ENCODE measurements at places on chromosomes 11 and 22. TPM values are rescaled to one million over a fixed set of nuclear protein-coding genes. Genes with fewer than 3 reads are reported as not detected.

DNA sequence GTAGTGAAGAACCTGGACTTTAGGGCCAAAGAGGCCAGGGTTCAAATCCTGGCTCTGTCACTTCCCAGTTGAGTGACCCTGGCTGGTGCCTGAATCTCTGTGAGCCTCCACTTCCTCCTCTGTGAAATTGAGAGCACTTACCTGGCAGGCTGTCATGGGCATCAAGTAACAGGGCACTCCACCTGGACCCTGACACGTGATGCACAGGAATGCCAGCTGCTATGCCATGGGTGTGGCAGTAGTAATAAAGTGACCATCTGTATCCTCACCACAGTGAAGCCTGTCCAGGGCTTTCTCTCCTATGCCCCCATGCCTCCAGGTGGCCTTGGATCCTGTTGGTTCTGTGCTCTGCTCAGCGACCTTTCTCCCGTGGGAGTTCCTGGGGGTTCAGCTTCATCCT is 29.8 kb upstream of the PPP6R3 start:
- H3K36me3 ChIP-seq: no peaks in the 10 kb centered on the region
- H3K4me1 ChIP-seq: no peaks in the 10 kb centered on the region
- H3K27me3 ChIP-seq: no peaks in the 10 kb centered on the region
- H3K27ac ChIP-seq: no peak overlapping the region
- DNase-seq: no peak

GRCh38 chr22:38291201-38291777 is 18.5 kb upstream of the TMEM184B start:
- H3K4me1 ChIP-seq: no peaks in the 10 kb centered on the region
- H3K27ac ChIP-seq: no peak overlapping the region
- H3K27me3 ChIP-seq: no peaks in the 10 kb centered on the region
- DNase-seq: no peak
- no peak overlapping the region for H3K4me3 ChIP-seq

DNA sequence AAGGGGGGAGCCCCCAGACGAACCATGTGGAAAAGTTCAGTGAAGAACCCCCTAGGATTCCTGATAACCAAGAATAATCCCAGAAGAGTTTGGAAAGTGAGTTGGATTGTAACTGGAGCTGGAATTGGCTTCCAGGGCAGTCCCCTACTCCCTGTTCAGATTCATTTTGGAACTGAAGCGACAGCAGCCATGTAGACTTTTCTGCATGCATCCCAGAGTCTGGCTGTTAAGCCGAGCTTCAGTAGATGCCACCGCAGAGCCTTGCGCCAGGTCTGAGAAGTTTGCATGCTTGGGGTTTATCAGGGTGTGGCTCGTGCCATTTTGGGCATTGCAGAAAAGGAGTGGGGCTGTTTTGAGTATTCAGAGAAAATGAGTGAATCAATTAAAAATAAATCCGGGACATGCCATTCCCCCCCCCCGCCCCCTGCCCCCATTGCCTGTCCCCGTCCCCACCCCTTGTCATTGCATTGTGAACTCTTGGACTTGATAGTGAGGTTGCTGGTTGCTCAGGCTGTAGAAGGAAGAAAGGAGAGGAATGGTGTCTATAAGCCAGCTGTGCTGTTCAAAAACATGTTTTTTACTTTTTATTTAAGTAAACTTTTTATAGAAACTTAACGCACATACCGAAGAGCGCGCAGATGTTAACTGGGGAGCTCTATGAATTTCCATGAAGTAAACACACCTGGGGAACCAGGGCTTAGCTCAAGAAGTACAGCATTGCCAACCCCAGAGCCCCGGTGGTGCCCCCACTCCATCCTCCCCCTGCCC is 71.2 kb downstream of the LDLRAD3 start:
- no peaks in the 10 kb centered on the region for H3K27me3 ChIP-seq
- no peaks in the 10 kb centered on the region for H3K4me1 ChIP-seq
- H3K36me3 ChIP-seq: no peaks in the 10 kb centered on the region
- H3K4me3 ChIP-seq: no peak overlapping the region
- no peak for DNase-seq

The INSC gene
- not detected for polyA plus RNA-seq

The LRRC75B gene
- polyA plus RNA-seq: 0.40 TPM

DNA sequence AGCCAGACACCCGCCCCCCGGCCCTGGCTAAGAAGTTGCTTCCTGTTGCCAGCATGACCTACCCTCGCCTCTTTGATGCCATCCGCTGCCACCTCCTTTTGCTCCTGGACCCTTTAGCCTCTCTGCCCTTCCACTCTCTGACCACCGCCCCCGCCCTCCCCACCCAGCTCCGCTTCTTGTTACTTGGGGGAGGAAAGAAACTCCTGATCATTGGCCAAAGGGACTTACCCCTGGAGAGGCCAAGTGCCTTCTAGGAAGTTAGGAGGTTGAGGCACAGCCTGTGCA is at the start of gene PRR33:
Gene PRR33, minus strand, starts transcription at position 65 of the 285 bp plus-strand sequence. CDS start 1,311 bp downstream, outside the sequence.
- H3K27me3 ChIP-seq: no peaks in the 10 kb centered on the region
- H3K4me3 ChIP-seq: no peak within 1 kb of the TSS
- H3K27ac ChIP-seq: peak within 1 kb of the TSS; percentile 17
- H3K36me3 ChIP-seq: peaks cover 7% of the 10 kb centered on the region
- DNase-seq: no peak

DNA sequence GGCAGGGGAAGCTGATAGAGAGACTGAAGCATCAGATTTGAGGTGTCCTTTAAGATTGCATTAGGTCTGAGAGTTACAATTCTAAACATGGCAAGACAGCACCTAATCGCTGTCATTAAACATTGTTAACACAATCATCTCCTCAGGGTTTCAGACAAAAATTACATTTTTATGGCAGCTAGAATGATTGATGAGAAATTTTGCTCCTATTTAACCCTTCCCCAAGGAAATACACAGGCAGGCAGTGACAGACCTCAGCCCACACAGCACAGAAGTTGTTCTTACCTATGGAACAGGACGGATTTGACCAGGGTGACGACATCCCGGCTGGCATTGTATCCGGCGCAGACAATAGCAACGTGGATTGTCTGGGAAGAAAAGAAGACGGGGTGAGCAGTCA is 294.3 kb downstream of the LARGE1 start:
- no peak for DNase-seq
- H3K4me1 ChIP-seq: no peaks in the 10 kb centered on the region
- H3K36me3 ChIP-seq: no peaks in the 10 kb centered on the region
- no peak overlapping the region for H3K4me3 ChIP-seq
- H3K27me3 ChIP-seq: no peaks in the 10 kb centered on the region

GRCh38 chr11:43925063-43925931 is 17.1 kb upstream of the C11orf96 start:
- DNase-seq: no peak
- H3K4me3 ChIP-seq: no peak overlapping the region
- no peak overlapping the region for H3K27ac ChIP-seq
- H3K4me1 ChIP-seq: no peaks in the 10 kb centered on the region

GRCh38 chr11:98027652-98028051 is 993.1 kb upstream of the CNTN5 start:
- no peaks in the 10 kb centered on the region for H3K36me3 ChIP-seq
- no peak for DNase-seq
- H3K4me3 ChIP-seq: no peak overlapping the region
- no peak overlapping the region for H3K27ac ChIP-seq
- H3K4me1 ChIP-seq: no peaks in the 10 kb centered on the region

GRCh38 chr22:39236321-39237317 is 8.2 kb downstream of the PDGFB start:
- peak overlapping the region; percentile 22 for H3K4me3 ChIP-seq
- H3K27ac ChIP-seq: no peak overlapping the region
- H3K36me3 ChIP-seq: peaks cover 4% of the 10 kb centered on the region
- no peaks in the 10 kb centered on the region for H3K27me3 ChIP-seq
- peak; percentile 65 for DNase-seq

DNA sequence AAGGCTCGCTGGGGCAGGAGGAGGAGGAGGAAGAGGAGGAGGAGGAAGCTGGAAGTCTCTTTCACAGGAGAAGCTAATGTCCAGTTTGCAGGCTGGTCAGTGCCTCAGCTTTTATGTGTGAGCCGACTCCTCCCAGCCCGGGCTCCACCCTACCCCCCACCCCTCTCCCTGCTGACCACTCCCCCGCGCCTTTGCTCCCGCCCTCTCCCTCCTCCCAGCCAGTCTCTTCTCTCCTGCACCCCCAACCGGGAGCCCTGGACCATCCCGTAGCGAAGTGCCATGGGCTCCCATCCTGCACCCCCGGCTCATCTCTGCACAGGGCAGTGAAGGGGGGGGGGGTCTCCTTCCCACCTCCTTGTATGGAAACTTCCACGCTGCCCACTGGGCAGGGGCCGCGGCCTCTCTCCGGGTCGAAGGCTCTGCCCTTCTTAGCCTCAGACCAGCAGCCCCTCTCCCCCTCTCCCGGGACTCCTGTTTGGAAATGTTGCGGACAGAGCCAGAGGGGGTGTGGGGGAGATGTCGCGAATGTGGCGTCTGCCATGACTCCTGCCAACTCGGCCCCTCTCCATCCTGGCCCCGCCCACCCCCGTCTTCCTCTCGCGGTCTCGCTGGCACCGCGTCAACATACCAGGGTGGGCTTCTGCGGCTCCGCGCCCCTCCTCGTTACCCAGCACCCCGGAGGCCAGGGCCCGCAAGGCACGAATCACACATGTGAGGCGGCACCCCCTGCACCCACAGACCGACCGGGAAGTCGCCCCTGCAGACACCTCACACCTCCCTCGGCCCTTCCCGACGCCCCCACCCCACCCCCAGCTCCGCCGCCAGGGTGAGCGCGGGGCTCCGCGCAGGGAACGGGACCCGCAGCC is 1.8 kb downstream of the IGF2 start:
- peaks cover 21% of the 10 kb centered on the region for H3K27me3 ChIP-seq
- no peak overlapping the region for H3K4me3 ChIP-seq
- peaks cover 14% of the 10 kb centered on the region for H3K4me1 ChIP-seq
- H3K36me3 ChIP-seq: no peaks in the 10 kb centered on the region
- DNase-seq: no peak

Measured in CD4-positive, alpha-beta memory T cell (primary cell).